PC-9 (cell line): ENCODE measurements at places on chromosomes 2 and 18. TPM values are rescaled to one million over a fixed set of nuclear protein-coding genes. Genes with fewer than 3 reads are reported as not detected.

- H3K36me3 ChIP-seq, result no peaks in the 10 kb centered on the region
- no peak overlapping the region for H3K4me3 ChIP-seq
- no peak overlapping the region for H3K27ac ChIP-seq
- H3K27me3 ChIP-seq, result no peaks in the 10 kb centered on the region
- no peak for DNase-seq
- peaks cover 29% of the 10 kb centered on the region for H3K4me1 ChIP-seq
Observed at GRCh38 chr2:240451108-240451611, 15.7 kb downstream of the GPC1 start.

DNA sequence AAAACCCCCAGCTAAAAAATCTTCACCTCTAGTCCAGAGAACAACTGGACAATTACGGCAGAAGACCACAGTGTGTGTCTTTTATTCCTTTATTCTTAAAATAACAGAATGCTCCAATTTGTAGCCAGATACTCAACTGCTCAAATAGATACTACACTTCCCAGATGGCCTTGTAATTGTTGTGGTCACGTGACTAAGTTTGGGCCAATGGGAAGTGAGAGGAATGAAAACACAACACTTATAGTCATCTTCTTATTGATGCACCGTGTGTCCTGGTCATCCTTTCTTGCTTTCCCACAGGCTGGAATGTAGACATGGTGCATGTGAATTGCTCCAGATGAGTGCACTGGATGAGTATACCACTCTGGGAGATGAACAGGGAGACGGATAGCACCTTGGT lies 145.1 kb downstream of the CDC42EP3 start:
- no peaks in the 10 kb centered on the region for H3K4me1 ChIP-seq
- no peak overlapping the region for H3K4me3 ChIP-seq
- no peaks in the 10 kb centered on the region for H3K27me3 ChIP-seq
- no peaks in the 10 kb centered on the region for H3K36me3 ChIP-seq
- H3K27ac ChIP-seq, result no peak overlapping the region

DNA sequence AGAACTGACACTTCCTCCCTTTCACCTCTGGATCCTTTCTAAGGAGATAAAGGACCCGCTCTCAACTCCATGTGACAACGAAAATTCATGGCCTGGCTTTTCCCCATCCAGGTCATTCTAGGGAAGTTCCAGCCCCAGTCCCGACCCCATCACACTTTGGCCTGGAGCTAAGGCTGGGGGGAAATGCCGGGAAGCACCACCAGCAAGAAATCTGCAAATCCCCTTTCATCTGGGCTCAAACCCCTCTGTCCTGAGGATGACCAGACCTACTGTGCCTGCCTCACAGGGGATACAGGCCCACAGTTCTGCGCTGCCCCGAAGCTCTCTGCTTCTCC lies 1.3 kb downstream of the SIX2 start:
- no peaks in the 10 kb centered on the region for H3K27me3 ChIP-seq
- no peaks in the 10 kb centered on the region for H3K36me3 ChIP-seq
- DNase-seq, result no peak
- peak overlapping the region; percentile 69 for H3K4me3 ChIP-seq
- H3K27ac ChIP-seq, result no peak overlapping the region

- no peaks in the 10 kb centered on the region for H3K36me3 ChIP-seq
- DNase-seq, result no peak
- H3K27ac ChIP-seq, result no peak overlapping the region
- no peaks in the 10 kb centered on the region for H3K4me1 ChIP-seq
- no peak overlapping the region for H3K4me3 ChIP-seq
Observed at GRCh38 chr2:1889099-1889650, 144.9 kb upstream of the PXDN start.

- no peak overlapping the region for H3K4me3 ChIP-seq
- H3K27me3 ChIP-seq, result no peaks in the 10 kb centered on the region
- H3K27ac ChIP-seq, result no peak overlapping the region
- peaks cover 36% of the 10 kb centered on the region for H3K4me1 ChIP-seq
- 0 out of 2 replicates have a peak, but pooled peaks cover 4% of the 10 kb centered on the region for H3K36me3 ChIP-seq
Observed at GRCh38 chr2:30663321-30663720, 143.9 kb downstream of the CAPN13 start.

GRCh38 chr18:26503382-26503781 lies 45.0 kb downstream of the KCTD1 start:
- H3K4me3 ChIP-seq, result no peak overlapping the region
- H3K4me1 ChIP-seq, result no peaks in the 10 kb centered on the region
- H3K27me3 ChIP-seq, result no peaks in the 10 kb centered on the region
- no peak for DNase-seq
- H3K36me3 ChIP-seq, result no peaks in the 10 kb centered on the region
- H3K27ac ChIP-seq, result no peak overlapping the region

DNA sequence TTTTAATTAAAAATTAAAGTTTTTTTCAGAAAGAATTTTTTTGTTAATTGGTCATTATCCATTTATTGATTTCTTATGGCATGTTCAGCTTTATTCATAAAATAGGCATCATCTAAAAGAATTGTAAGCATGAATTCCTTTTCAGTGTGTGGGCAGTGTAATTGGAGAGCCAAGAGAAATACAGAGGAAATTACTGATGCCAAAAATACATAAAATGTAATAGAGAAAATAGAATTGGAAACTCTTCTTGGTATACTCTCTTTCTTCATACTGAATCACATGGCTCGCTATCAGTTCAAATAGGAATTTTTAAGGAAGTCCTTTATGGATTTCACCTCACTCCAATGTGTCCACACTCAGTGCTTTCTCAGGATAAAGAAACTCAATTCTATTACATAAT lies 663.6 kb upstream of the NRXN1 start:
- no peak overlapping the region for H3K4me3 ChIP-seq
- H3K27me3 ChIP-seq, result no peaks in the 10 kb centered on the region
- no peak for DNase-seq
- H3K36me3 ChIP-seq, result no peaks in the 10 kb centered on the region

DNA sequence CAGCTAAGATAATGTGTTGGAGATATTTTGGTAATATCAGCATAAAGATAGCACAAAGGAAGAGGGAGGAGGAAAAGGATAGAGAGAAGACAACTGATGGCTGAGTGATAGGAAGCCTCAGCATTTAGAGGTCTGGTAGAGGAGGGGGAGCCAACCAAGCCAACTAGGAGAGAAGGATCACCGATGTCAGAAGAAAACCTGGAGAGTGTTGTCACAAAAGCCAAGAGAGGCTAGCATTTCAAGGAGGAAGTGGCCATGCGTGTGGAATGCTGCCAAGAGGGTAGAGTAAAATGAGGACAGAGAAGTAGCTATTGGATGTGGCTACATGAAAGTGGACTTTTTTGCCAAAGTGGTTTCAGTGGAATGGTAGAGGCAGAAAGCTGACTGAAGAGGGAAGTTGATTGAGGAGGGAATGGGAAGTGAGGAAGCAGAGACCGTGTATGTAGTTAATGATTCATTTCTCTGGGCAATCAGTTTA lies 34.3 kb downstream of the LCLAT1 start:
- H3K27me3 ChIP-seq, result no peaks in the 10 kb centered on the region
- DNase-seq, result no peak
- H3K4me3 ChIP-seq, result no peak overlapping the region

DNA sequence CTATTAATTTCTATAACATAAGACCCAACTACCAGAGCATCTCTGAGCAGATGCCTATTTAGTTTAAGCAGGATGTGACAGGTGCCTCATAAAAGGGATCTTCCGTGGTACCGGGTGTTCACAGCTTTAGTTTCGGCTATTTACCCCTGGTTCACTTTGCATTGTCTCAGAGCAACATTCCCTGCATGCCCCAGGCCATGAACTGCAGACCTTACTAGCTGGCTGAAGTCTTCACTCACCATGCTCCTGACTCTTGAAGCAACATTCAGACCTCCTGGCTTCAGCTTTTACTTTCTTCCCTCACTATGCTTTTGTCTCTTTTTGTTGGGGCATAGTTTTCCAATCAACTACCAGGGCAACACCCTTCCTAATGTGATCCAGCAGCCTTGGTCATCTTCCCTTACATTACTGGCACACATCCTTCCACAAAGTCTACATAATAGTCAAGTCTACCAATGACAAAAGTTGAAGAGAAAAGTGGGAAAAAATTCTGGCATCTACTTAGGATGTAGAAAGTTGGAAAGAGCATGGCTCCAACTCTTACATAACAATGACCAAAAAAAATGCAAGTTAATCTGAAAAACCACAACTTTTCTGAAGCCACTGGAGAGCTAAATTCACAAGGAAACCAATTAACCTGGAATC lies 99.2 kb downstream of the SESTD1 start:
- no peak for DNase-seq
- H3K27me3 ChIP-seq, result no peaks in the 10 kb centered on the region
- H3K36me3 ChIP-seq, result peaks cover 13% of the 10 kb centered on the region; the same call in 1 of the 2 replicates
- H3K4me1 ChIP-seq, result no peaks in the 10 kb centered on the region
- H3K27ac ChIP-seq, result no peak overlapping the region
- no peak overlapping the region for H3K4me3 ChIP-seq

GRCh38 chr2:195663007-195663406 lies 6.0 kb downstream of the SLC39A10 start:
- H3K4me3 ChIP-seq, result no peak overlapping the region
- no peaks in the 10 kb centered on the region for H3K36me3 ChIP-seq
- DNase-seq, result no peak

SNED1 gene
- total RNA-seq, result 2.8 and 9.6 TPM in 2 replicates

SPC25 gene
- total RNA-seq, result 20.0 and 20.7 TPM in 2 replicates

GPR39 gene
- 14.1 and 20.9 TPM in 2 replicates for total RNA-seq

MAL gene
- total RNA-seq, result 146 and 171 TPM in 2 replicates

DCDC2C gene
- total RNA-seq, result not detected in 2 replicates
